Right forelimb (tissue), 1 donor: ENCODE measurements at places on chromosomes 11 and 22.

GRCh38 chr11:134942681-134943080 is 530.6 kb upstream of the B3GAT1 start:
- no peak for DNase-seq

GRCh38 chr11:17379383-17380180 is 8.9 kb downstream of the KCNJ11 start:
- peak; percentile 12 for DNase-seq

DNA sequence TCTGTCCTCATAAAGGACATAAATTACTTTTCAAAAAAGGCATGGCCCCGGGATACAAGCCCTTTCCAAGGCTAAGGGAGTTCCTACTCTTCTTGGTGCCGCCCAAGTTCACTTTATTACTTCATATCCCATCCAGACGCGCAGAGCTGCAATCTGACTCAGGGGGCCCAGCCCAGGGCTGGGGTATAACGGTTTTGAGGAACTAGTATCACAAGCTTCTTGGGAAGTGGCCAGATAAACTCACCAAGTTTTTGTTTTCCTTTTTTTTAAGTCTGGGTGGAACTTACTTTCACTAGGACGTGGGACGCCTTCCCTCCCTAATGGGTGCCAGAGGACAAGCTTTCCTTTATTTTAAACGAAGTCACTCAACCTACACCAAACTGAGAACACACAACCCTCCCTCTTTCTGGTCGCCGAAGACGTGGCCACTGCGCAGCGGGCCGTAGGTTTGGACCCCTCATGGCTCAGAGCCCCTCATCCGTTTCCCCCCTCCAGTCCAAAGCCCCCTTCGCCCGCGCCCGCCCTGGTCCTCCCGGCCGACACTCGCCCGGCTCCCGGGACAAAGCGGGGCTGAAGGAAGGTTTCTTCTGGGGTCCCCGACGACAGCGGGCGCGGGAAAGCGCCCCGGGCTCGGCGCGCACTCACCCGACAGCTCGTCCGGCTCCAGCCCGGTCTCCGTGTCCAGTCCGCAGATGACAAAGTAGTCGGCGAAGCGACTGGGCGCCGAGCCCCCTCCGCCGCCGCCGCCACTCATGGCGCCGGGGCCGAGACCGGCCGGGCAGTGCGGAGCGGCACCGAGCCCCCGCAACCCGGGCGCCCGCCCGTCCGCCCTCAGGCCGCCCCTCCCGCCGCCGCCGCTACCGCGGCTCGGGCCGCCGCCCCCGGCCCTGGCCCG is 587 bp downstream of the DENND5A start:
- peak; percentile 77 for DNase-seq

GRCh38 chr11:125398475-125398874 is 97.6 kb downstream of the FEZ1 start:
- DNase-seq, result no peak

GRCh38 chr11:12848413-12848812 is 160.7 kb upstream of the RASSF10 start:
- DNase-seq, result no peak

GRCh38 chr11:74086242-74086884 is 77.5 kb upstream of the UCP3 start:
- no peak for DNase-seq

DNA sequence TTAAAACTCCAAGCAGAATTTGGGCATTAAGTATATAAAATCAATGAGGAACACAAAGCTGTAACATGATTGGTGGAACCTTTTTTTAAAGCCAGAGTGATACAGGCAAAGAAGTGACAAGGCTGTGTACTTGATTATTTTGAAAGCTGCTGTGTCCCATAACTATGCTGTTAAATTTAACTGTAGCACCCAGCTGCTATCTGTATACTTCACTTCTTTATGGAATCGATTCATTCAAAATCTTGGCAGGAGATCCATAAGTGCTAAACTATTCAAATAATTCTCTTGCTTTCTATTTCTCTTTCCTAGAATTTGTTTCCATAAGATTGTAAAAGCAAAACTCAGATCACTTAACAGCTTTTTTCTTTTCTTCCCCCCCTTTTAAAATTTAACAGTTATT is 231.7 kb downstream of the DYNC2H1 start:
- DNase-seq, result no peak

GRCh38 chr11:76237914-76238313 is 31.6 kb upstream of the WNT11 start:
- DNase-seq, result no peak

DNA sequence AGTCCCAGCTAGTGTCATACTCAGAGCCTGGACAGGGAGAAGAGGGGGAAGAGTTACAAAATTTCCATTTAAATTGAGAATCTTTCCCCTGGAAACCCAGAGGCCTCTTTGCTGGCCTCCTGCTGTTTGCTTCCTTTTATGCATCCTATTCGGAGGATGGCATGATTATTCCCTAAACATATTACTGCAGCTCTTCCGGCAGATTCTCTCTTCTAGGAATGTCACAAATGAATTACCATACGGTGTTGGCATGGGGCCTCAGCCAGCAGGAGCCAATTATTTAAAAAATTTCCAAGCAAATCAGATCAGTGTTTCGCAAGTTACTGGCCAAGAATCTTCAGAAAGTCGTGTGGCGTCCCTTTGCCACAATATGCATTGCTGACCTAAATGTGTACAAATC is 326.7 kb upstream of the NCAM1 start:
- no peak for DNase-seq

GRCh38 chr11:2379466-2380174 is 2.5 kb downstream of the CD81 start:
- no peak for DNase-seq

- DNase-seq, result no peak
These were observed 5.1 kb downstream of the LRRC51 start for GRCh38 chr11:72085621-72086351.

DNA sequence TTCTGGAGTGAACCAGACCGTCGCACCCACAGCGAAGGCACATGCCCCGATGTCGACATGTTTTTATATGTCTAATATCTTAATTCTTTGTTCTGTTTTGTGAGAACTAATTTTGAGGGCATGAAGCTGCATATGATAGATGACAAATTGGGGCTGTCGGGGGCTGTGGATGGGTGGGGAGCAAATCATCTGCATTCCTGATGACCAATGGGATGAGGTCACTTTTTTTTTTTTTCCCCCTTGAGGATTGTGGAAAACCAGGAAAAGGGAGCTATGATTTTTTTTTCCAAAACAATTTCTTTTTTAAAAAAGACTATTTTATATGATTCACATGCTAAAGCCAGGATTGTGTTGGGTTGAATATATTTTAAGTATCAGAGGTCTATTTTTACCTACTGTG is 49.2 kb upstream of the OR4B1 start:
- no peak for DNase-seq

DNA sequence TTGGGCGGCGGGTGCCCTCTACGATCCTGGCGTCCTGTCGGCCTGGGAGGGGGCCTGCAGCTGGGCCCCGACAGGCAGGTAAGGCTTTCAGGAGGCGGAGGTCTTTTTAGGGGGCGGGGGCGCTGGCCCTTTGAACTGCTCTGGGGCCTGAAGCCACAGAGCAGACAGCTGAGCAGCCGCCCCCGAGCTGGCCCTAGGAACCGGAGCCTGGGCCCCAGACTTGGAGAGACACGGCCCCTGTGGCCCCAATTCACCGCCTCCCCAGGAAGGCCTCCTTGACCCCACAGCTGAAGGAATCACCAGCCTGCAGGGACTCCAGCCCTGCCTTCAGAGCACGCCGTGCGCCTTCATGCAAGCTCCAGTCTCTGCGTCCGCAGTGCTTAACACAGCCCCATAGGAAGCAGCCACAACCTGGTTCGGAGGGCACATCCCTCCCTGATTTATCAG is 618 bp upstream of the CERK start:
- no peak for DNase-seq

GRCh38 chr11:102309621-102310541 is 7.4 kb upstream of the BIRC3 start:
- no peak for DNase-seq

GRCh38 chr11:125429174-125429707 is 66.8 kb downstream of the FEZ1 start:
- DNase-seq, result peak; percentile 65

GRCh38 chr11:105260976-105261375 is 121.4 kb upstream of the CARD18 start:
- no peak for DNase-seq

GRCh38 chr11:133811850-133812685 is 33.2 kb downstream of the SPATA19 start:
- peak; percentile 67 for DNase-seq

GRCh38 chr22:48951836-48952235 is 875.8 kb downstream of the BRD1 start:
- peak; percentile 10 for DNase-seq

- DNase-seq, result no peak
These were observed 592 bp downstream of the RHOD start for GRCh38 chr11:67057205-67057672.

- no peak for DNase-seq
These were observed 20.6 kb upstream of the TLCD5 start for GRCh38 chr11:120304526-120304925.

- no peak for DNase-seq
These were observed 5.6 kb downstream of the SLC36A4 start for GRCh38 chr11:93192163-93192562.

DNA sequence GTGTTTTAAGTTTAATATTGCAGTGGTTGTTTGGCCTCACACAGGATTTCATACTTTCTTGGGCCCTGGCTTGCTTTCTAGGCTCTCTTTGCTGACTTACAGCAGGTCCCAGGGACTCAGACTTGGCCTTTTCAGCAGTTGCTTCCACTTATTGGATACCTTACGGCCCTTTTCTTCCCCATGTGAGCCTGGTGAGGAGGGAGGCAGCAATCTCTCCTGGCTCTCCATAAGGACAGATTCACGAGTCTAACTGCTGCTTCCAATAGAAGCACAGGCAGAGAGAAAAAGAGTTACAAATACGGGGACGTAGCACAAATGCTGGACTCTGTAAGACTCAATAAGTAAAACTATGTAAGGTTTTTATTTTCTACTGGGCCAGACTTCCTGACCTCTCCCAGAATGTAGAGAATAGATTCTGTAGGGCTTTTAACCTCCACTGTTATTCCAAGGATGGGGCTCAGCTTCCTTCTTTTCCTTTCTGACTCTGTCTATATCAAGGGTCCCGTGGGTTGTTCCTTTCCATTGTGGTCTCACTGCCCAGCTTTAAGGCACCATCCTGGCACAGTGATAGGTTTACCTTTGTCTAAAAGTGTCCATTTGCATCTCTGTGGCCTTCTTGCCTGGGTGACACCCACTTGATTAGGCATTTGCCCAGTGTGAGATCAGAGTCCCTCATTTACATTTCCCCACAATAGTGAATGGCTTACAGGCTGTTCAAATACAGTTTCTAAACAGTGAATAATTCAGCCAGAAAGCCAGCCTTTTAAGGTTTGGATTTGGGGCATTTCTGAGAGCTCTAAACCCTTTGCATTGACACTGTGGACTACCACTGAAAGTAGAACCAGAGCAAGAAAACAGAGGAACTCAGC is 92.8 kb downstream of the RASSF10 start:
- DNase-seq, result no peak

DNA sequence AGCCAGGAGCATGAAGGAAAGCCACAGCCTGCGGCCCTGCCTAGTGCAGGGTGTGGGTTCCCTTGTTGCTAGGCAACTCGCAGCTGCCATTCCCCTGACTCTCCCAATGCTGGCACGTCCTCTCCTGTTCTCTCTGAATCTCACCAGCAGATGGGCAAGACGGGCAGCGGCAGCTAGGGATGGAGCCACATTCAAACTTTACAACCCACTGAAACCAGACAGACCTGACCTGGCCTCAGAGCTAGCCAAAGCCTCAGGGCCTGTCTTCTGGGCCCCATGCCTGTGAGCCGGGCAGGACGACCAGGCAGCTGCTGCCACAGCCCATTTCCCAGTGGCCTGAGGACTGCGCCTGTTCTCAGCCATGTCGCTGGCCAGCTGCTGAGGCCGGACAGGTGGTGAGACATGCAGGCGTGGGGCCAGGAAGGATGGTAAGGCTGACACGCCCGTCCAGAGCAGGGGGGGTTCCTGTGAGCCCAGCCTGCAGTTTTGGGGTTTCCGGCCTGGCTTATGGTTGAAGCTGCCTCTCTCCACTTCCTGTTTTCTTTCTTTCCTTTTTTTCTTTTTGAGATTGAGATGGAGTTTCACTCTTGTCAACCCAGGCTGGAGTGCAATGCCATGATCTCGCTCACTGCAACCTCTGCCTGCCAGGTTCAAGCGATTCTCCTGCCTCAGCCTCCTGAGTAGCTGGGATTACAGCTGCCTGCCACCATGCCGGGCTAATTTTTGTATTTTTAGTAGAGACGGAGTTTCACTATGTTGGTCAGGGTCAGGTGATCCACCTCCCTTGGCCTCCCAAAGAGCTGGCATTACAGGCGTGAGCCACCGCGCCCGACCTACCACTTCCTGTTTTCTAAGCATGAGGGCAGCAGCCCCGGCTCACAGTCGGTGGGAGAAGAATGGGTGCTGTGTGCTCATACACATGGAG is 4.1 kb downstream of the SUN2 start:
- peak; percentile 75 for DNase-seq

- DNase-seq, result no peak
These were observed 7.8 kb upstream of the DDI1 start for GRCh38 chr11:104028476-104029263.

DNA sequence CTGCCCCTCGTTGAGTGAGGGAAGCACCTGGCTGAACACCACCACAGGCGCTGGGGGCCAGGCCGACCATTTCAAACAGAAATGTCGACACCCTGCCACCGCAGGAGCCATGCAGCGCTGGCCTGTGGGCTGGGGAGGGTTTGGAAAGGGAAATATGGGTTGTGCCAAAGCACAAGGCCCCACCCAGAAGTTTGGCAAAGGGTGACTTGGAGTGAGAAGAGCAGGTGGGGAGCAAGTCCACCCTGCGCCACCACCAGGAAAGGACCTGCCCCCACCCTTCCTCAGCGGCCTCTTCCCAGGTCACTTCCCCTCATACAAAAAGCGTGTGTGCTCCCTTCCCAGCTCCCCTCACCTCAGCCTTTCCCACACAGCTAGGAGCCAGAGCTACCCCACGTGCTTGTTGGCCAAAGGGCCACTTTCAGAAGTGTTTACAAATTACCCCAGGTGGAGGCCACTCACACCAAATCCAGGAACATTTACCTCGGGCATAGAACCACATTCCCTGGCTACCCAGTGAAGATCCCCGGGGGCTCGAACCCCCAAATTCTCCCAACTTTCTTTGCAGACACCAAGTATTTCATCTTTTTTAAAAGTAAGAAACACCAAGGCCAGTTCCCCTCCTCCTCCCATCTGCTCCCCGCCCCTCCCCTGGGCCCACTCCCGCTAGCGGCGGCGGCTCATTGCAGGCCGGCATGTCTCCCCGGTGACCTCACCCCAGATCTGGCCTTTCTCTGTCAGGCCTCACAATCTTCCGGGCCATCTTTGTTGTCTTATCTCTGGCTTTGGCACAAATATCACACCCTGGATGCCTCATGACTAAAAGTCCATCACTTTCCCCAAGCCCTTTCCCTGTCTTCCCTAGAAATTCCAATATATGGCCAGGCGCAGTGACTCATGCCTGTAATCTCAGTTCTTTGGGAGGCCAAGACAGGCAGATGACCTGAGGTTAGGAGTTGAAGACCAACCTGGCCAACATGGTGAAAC is 20.5 kb upstream of the SCGB1A1 start:
- DNase-seq, result no peak

GRCh38 chr11:111350811-111351210 is 28.3 kb downstream of the POU2AF1 start:
- no peak for DNase-seq

- DNase-seq, result no peak
These were observed 908 bp downstream of the CABP2 start for GRCh38 chr11:67522338-67522737.
